Osteoblast (primary cell): ENCODE measurements at places on chromosomes 3 and 15. TPM values are rescaled to one million over a fixed set of nuclear protein-coding genes. Genes with fewer than 3 reads are reported as not detected.

SH3GL3 gene
- 0.29 and 0.72 TPM in 2 replicates for total RNA-seq

SIAH2 gene
- total RNA-seq: 35.7 and 36.2 TPM in 2 replicates

CA12 gene
- 107 and 114 TPM in 2 replicates for total RNA-seq

TRIM71 gene
- not detected in 2 replicates for total RNA-seq

DNA sequence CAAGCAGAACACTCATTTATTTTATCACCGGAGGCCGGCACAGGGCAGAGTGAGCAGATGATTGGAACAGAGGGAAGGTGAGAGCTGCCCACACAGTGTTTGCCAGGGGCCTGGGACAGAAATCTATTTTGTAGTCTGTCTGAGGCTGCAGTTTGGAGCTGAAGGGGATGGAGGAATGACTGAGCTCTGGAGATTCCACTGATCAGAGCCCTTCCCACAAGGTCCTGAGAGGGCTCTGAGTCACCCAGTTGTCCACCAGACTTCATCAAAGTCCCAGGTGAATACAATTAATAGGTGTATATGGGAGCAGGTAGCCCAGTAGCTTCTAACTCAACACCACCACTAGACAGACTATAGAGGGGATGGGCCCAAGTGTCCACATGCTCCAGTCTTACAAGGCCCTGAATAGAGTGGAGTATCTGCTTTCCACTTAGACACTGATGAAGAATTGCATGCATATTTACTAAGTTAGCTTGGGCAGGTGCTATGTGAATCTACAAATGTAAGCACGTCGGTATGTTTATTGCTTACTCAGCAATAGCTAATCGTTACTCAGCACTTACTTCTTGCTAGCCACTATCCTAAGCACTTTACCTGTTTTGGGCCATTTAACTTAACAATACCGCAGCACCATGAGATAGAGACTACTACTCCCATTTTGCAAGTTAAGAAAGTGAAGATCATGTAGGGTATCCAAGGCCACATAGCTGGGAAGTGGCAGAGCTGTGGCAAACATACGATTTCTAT, 2.7 kb upstream of the STARD5 start:
- no peak for DNase-seq

DNA sequence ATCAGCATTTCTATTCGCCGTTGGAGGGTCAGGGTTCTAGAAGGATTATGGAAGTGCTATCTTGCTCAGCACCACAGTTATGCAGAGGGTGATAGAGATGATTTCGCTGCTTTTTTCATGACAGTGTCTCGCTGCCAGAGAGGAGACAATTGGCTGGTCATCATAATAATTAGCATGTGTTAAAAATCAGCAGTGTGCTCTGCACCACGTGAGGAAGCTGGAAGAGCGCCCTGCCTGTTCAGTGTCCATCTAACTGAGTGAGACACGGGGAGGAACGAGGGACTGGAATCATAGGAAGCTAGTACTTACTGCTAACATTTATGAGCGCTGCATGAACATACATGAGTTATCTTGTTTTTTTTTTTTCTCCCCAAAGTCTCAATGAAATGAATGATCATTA, 116.2 kb upstream of the PLAAT1 start:
- no peak for DNase-seq

DNA sequence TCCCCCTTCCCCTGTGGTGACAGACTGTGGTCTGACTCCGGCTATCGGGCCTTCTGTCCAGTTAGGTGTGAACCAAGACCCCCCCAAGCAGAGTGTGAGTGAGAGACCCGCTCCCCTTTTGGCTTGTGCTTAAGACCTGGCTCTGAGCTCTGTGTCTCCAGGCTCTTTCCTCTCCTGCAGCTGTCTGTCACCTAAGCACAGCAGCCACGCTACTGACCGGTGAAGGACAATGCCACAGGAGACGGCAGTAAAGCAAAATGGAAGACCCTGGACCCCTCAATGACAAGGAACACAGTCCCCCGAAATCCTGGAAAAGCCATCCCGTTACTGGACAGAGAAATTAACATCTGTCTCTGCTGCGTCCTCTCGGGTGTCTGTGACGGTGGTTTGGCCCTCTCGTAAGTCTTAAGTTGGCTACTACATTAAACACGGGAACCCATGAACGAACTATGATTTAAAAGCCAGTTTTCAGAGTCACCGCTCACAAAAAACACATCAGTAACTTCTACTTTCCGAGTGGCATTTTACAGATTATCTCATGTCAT, 53.7 kb downstream of the CHSY1 start:
- no peak for DNase-seq

- no peak for DNase-seq
Measured at GRCh38 chr3:140552403-140552802, 125.5 kb upstream of the TRIM42 start.

DNA sequence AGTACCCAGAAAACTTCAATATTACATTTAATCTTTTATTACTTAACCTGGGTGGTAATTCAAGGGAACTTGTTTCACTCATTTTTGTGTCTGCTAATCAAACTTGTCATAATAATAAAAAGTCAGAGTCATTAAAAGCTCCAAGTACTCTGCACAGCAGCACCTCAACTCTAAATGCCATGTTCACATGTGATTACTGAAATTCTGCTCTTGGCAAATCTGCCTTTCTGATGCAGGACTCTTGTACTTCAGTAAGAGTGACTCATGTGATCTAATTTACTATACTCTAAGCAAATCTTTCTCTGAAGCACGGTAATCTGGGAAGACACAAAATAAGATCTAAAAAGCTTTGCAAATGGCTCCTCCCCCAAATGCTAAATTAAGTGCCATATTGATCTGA, 6.4 kb downstream of the ROBO1 start:
- DNase-seq: no peak

DNA sequence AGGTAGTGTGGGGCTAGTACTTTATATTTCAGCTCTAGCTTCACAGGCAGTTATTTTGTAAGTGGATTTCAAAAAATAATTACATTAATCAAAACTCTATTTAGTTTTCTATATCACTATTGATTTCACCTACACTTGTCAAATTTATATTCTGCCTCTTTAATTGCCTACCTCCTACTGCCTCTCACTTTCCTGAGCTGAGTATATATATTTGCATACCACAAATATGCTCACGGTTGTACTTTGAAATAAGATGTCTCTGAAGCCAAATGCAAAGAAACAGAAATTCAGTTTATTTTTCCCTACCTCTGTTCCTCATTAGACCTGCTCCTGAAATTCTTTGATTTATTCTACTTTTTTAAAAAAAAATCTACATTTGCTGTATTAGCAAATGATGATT, 309.3 kb upstream of the TGFBR2 start:
- DNase-seq: no peak

GRCh38 chr15:62603742-62604141, 438.7 kb upstream of the C2CD4B start:
- DNase-seq: peak; percentile 86

- no peak for DNase-seq
Measured at GRCh38 chr3:107323723-107324122, 53.5 kb upstream of the CCDC54 start.

DNA sequence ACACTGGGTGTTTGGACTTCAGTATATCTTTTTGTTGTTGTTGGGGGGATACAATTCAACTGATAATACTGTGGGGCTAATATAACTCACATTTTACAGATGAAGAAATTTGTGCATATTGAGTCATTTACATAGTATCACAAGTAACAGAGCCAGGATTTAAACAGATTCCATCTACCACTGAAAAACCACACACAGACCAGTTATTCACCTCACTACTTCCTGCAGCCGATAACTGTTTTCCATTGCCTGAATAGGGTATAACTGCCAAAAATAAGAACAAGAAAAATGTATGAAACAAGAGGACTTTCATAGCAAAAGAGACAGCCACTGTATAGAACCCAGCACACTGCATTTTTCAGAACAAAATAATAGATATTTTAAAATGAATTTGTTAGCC, 215.8 kb upstream of the CNTN6 start:
- DNase-seq: no peak

GRCh38 chr15:53448232-53449015, 311.0 kb downstream of the WDR72 start:
- no peak for DNase-seq

- no peak for DNase-seq
Measured at GRCh38 chr3:52683611-52684010, 2.1 kb downstream of the PBRM1 start.

DNA sequence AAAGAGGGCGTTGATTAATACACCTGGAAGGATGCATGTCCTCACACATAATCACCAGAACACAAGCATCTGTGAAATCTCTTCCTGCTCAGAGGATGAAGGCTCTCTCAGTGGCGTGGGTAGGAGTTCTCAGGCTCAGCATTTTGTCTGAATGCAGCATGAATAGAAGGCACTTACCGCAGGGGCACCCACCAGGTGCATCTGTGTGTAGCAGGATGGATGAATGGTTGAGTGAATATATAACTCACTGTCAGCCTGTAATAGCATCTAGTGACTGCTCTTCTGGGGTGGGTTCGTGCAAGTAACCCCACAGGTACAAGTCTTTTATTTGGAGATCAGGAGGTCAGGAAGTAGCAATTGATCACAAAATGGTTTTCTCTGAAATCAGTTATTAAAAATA, 143.0 kb downstream of the SQOR start:
- DNase-seq: no peak

DNA sequence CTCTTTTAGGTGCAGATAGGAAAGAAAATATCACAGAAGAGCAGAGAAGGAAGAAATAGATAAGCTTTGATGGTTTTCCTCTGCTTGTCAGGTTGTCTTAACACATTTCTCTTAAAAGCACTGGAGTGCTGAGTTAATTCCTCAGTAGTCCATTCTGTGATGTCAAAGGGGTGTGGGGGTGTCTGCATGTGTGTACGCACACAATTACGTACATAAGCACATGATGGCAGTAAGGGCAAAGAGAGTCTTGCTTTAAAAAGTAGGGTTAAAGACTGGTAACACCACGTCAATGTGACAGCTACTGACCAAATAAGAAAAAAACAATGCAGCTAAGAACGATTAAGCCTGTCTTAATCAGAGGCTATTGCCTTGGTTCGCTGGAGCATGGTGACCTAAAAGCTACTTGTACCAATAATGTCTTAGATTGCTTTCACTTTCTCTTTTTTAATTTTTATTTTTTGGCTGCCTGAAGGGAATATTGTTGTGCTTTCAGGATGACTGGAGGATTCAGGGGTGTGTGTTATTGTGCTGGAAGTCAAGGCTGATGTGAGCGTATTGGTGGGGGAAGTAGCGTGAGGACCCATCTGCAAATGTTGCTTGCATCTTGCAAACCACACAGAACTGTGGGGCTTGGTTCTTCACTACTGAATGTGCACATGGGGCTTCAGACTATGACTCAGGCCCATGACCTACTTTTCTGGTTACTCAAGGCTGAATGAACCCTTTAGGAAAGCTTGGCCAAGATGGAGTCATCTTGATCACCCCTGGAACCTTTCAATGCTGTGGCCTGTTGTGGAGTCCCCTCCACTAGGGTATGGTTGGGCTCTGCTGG, 417.8 kb upstream of the TPM1 start:
- DNase-seq: peak; percentile 51

DNA sequence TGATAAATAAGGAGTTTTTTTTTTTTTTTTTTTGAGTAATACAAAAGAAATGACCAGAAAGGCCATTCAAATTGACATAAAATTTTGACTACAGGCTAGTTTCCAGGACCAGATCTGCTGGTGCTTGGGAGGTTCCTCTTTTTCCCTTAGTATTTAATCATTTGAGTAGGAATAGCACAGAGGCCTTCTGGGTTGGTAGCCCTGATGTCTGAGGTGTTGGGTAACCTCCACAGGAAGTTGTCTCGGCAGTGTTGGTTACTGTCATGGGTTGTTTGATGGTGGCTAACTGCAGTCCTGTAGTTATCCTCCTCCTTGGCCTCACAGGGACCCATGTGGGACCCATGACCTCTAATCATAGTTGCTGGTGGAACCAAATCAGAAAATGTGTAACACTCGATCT, 91.1 kb downstream of the USP13 start:
- no peak for DNase-seq
